HuH-7 (cell line): ENCODE measurements at places on chromosomes 1 and 21.

GRCh38 chr21:33661146-33661545, 18.8 kb downstream of the ITSN1 start:
- no peak for DNase-seq

- no peak for DNase-seq
These were observed 42.4 kb downstream of the FNBP1L start for GRCh38 chr1:93490357-93490756.

GRCh38 chr21:32538147-32538792, 47.1 kb downstream of the TCP10L start:
- DNase-seq: no peak

GRCh38 chr21:37580666-37581065, 214.1 kb downstream of the DYRK1A start:
- no peak for DNase-seq

DNA sequence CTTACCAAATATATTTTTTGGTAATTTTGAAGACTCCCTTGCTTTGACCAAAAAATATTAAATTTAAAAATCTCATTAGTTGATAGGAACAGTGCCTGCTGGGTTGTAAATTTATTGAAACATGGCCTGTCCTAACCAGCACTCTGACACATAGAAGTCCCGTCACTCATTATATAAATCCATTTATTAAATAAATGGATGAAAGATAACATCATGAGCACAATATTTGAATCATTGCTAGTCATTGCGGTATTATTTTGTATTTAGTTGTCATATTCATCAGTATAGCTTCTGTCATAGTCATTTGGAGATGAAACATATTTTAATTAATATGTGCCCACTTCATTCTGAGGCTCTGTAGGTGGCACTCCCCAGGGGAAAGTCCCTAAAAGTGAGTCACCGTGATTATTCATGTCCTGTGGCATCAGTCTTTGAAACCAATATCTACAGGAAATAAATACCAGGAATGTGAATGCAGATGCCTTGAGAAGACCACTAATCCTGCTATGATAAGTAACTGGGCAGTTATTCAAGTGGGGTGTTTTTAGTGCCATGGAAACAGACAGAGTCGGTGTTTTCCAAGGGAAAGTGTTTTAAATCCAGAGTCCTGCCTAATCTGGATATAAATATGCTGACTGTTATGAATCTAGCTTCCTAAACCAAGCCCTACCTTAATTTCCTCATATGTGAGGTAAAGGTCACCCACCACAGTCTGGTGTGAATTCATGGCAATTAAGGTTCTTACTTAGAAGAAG, 302.0 kb downstream of the DUSP10 start:
- no peak for DNase-seq

- no peak for DNase-seq
These were observed 1.4 kb downstream of the CHI3L1 start for GRCh38 chr1:203185061-203185461.

- DNase-seq: no peak
These were observed 336.7 kb downstream of the DUSP10 start for GRCh38 chr1:221405146-221405545.

DNA sequence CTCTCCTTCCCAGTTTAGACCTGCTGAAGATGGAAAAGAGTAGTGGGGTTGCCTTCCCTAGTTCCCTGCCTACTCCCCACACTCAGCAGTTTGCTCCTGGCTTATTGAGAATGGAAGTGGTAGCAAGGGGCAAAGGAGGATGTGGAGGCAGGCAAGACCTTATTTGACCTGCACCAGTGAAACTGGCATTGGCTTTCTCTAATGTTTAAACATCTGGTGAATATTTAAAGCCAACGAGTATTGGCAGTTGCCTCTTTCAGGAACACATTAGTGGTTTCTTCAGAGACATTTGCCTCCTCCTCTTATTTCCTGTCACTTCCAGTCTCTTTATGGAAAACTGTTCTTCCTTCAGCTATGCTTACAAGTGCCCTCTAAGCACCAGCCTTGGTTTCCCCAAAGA, 62.4 kb upstream of the VAV3 start:
- DNase-seq: no peak

DNA sequence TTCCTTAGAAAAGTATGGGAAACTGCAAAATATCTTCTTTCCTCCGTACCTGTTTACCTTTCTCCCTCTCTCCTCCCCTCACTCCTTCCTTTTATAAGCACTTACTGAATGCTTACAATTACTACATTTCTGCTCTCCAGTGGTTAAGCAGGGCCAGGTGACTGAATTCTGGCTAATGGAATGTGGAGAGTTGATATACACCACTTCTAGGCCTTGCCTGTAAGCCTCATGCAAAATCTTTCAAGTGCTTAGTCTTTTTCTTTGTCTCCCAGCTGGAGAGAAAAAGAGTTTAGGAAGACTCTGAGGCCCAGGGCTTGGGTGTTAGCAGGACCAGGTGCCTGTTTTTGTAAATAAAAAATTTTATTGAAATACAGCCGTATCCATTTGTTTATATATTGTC, 77.7 kb upstream of the CACNA1E start:
- DNase-seq: no peak

DNA sequence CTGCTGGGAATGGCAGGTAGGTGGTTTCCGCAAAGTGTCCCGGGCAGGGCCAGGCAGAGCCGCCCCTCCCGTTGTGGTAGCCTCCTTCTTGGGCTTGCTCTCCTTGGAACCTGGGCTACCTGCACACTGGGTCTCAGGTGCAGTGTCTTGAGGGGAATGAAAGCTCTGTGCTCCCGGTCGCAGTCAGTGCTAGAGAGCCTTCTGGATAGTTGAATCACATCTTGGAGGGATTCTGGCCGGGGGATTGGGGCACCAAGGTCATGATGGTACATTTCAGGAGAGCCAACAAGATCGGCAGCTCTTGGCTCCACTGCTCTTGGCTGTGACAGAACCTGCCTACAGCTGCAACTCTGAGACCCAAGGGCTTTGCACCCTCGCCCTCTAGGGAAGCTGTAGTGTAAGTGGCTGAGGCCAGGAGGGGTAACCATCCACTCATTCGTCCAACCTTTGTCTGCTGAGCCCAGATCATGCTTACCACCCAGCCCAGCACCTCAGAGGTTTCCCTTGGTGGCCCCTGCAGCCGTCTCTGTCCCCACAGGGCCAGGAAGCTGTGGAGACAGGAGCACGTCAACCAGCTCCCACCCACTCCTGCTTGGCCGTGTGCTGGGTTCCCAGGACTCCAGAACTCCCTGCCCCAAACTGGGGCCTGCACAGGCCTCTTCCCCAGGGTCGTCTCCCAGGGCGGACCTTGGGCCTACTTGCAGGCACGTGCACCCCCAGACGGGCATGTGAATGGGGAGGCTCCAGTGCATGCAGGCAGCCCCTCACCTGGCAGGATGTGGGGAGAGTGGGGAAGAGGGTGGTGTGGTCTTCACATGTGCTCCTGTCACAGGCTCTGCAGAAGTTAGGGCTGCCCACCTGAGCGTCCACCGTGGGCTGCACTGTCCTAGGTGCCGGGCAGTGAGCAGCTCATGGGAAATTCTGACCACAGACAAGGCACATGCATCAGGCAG, 40.0 kb downstream of the NTPCR start:
- DNase-seq: no peak

GRCh38 chr1:114691061-114691460, 4.3 kb downstream of the AMPD1 start:
- no peak for DNase-seq

- no peak for DNase-seq
These were observed 10.9 kb downstream of the ADAMTS1 start for GRCh38 chr21:26834181-26834905.

GRCh38 chr1:244065960-244066388, 14.9 kb downstream of the ZBTB18 start:
- no peak for DNase-seq

DNA sequence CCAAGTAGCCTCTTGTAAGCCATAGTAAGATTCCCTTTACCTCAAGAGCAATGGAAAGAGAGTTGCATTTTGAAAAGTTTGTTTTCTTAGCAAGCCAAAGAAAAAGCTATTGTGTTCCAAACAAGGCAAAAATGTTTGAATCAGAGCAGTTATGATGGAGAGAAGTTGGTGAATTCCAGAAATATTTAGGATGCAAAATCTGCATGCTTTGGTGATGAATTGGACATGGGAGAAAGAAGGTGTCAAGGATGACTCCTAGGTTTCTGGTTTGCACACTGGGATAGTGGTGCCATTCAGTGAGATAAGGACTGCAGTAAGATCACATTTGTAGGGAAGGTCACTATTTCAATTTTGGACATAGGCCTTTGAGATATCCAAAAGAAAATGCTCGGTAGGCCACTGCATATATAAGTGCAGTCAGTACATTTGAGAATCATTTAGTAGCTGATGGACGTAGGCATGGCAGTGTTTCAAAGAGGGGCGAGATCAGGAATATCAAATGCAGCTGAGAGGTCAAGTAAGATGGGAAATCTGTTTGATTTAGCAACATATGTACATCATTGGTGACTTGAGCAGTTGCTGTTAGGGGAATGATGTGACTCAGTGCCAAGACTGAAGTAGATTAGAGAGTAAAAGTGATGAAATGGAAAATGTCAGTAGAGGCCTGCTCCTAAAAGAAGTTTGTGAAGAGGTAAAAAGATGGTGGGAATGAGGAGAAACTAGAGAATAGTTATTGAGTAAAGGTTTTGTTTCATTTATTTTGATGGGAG, 33.9 kb upstream of the GPR25 start:
- no peak for DNase-seq

- no peak for DNase-seq
These were observed 48.3 kb upstream of the H6PD start for GRCh38 chr1:9186082-9186859.

DNA sequence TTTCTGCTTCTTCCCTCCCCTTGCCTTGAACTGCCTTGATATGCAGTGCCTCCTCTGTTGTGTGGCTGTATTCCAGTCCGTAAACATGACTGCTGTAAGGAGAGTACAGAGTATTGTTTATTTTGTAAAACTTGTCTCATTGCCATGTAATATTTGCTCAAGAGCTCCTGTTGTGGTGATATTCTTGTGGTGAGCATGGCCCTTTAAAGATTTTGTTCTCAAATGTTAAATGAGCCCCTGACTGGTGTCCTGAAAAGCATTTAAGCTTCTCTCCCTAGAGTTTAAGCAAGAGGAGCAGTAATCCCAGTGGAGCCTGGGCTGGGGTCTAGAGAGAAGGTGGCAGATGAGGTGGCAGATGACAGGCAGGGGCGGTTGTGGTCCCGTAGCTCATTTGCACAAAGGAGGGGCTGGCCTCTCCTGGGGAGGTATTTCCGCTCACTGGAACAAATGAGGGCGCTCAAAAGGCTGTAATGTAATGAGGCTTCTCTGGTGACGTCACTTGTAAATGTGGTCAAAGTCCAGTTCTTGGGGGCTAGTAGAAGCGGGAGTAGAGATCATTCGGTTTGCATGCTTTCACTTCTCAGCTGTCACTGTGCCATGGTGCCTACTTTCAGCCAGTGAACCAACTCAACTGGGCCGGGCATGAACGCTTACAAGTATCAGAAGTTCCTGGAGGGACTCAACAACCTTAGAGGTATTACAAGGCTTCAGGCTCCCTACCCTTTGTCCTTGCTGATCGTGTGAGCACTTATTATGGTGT, 46.0 kb upstream of the MACF1 start:
- peak; percentile 68 for DNase-seq

DNA sequence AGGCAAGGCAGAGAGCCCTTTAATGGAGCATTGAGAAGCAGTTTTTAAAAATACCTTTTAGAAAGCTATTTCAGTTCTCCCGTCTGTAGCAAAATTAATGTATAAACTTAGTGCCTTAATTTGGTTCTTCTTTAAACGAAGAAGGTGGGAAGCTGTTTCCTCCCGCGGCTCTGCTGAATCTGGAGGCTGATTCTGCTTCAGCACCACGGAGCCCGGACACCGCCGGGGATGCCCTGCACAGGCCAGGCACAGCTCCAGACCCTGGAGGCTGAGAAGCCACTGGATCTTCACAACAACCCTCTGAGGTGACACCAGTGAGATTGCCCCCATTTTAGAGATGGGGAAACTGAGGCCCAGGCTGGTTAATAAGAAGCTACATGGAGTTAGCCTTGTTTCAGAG, 175.8 kb upstream of the VAMP3 start:
- DNase-seq: no peak

DNA sequence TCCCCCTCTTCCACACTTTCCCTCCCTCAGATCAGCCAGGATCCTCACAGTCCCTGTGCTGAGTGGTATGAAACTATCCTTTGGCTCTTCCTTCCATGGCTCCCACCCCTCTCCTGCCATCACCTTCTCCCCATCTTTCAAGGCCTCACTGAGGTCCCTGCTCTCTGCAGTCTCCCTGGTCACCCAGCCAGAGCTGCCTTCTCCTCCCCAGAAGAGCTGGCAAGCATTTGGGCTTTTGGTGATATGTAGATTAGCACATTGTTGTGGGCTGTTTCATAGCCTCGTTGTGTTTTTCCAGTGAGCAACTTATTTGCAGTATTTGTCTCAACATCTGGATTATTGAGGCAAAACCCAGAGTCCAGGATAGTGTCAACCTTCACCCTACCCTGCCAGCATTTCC, 2.2 kb downstream of the CSF1 start:
- DNase-seq: no peak

GRCh38 chr1:172482044-172482443, 38.2 kb upstream of the PIGC start:
- no peak for DNase-seq

- DNase-seq: no peak
These were observed 27.8 kb upstream of the CACYBP start for GRCh38 chr1:174971902-174972301.

- no peak for DNase-seq
These were observed 9.2 kb upstream of the OR2B11 start for GRCh38 chr1:247467129-247467528.

- no peak for DNase-seq
These were observed 7.1 kb upstream of the PSMA5 start for GRCh38 chr1:109433322-109433721.
